ENCODE measurements at places on chromosomes 7 and 10.
A peak's percentile ranks its signal among the peaks of the same experiment; 100 is the strongest.

GRCh38 chr7:148772297-148773089 lies 73.8 kb downstream of the CUL1 start:
- peak; percentile 84 for DNase-seq

GRCh38 chr10:132565516-132566209 lies 28.1 kb downstream of the INPP5A start:
- DNase-seq = no peak

DNA sequence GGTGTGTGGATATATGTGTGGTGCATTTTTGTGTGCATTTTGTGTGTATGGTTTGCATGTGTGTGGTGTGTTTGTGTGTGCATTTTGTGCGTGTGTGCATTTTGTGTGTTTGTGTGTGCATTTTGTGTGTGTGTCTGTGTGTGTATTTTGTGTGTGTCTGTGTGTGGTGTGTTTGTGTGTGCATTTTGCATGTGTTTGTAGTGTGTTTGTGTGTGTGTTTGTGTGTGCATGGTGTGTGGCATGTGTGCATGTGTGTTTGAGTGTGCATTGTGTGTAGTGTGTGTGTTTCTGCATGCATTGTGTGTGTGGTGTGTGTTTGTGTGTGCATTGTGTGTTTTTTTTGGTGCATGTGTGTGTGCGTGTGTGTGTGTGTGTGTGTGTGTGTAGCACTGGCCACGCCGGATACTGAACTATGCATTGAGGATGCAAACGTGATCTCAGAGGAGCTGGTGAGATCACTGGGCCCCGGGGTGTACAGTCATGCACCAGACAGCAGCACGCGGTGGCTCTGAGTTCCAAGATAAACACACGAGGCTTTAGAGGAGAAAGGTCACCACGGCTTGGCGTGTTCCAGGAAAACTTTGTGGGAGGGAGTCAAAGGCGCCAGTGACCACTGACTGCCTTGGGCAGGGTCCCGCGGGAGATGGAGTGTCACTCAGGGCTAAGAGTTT lies 106.6 kb upstream of the SHH start:
- no peak for DNase-seq

GRCh38 chr7:98613601-98614425 lies 3.3 kb upstream of the NPTX2 start:
- DNase-seq = peak; percentile 28

- no peak for DNase-seq
Measured at GRCh38 chr7:16986755-16987154, 105.0 kb upstream of the AGR3 start.

GRCh38 chr7:108028111-108028510 lies 25.1 kb upstream of the LAMB1 start:
- DNase-seq = no peak

DNA sequence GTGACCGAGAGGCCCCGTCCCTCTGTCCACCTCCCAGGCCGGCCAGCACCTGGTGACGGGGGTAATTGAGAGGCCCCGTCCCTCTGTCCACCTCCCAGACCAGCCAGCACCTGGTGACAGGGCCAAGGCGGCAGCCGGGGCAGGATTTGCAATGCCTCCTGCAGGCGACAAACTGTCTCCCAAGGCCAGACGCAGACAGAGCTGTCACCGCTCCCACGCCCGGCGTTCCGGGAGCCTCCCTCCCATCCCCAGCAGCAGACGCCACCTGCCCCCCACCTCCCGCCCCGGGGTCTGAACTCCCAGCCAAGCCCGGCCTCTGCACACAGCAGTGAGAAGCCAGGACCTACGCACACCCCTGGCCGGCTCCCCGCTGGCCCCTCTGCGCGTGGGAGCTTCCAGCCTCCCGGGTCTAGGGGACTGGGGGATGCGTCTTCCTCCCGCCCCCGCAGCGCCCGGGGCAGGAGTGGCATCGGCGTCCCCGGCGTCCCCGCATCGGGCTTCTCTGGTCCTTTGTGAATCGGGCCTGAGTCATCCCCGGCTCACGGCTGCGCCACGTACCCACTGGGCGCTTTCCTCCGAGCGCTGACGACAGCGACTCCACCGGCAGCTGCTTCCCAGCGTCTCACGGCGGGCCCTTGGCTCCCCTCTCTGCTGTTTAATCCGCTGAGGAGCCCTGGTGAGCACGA lies 95.1 kb upstream of the DIP2C start:
- peak; percentile 86 for DNase-seq

DNA sequence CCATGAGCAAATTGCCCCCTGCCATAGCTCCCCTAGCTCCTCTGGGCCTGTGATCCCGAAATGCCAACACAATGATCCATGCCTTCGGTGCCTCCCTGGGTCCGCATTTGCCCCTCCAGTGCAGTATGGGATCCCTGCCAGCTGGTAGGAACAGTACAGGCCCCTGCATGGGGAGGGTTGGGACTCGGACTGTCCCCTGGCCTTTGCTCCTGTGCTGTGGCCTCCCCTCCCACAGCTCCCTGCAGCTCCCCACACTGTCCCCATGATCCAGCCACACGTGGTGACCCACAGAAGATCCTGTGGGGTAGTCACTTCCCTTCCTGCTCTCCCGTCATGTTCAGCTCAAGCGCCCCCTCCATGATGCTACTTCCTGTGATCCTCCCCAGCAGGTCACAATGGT lies 140.3 kb downstream of the MAPK8 start:
- DNase-seq = no peak

DNA sequence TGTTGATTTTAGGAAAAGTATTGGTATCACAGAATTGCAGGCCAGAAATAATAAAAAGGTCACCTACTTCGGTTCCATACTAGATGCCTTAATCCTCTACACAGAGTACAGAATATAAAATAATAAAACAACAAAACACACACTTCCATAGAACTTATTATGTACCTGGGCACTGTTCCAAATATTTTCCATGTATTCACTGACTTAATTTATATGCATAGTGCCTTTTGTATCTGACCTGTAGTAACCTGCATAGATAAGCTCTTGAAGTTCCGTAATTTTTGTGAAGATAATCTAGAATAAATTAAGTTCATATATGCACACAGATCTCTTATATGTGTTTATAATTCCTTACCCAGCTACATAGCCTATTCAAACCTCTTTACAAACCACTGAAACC lies 78.3 kb downstream of the RAPGEF5 start:
- no peak for DNase-seq

GRCh38 chr10:43863859-43864591 lies 215.3 kb upstream of the ZNF32 start:
- DNase-seq = peak; percentile 79

- DNase-seq = peak; percentile 86
Measured at GRCh38 chr10:33291053-33291592, 43.3 kb downstream of the NRP1 start.

GRCh38 chr7:30618961-30619360 lies 24.3 kb downstream of the GARS1 start:
- DNase-seq = no peak

DNA sequence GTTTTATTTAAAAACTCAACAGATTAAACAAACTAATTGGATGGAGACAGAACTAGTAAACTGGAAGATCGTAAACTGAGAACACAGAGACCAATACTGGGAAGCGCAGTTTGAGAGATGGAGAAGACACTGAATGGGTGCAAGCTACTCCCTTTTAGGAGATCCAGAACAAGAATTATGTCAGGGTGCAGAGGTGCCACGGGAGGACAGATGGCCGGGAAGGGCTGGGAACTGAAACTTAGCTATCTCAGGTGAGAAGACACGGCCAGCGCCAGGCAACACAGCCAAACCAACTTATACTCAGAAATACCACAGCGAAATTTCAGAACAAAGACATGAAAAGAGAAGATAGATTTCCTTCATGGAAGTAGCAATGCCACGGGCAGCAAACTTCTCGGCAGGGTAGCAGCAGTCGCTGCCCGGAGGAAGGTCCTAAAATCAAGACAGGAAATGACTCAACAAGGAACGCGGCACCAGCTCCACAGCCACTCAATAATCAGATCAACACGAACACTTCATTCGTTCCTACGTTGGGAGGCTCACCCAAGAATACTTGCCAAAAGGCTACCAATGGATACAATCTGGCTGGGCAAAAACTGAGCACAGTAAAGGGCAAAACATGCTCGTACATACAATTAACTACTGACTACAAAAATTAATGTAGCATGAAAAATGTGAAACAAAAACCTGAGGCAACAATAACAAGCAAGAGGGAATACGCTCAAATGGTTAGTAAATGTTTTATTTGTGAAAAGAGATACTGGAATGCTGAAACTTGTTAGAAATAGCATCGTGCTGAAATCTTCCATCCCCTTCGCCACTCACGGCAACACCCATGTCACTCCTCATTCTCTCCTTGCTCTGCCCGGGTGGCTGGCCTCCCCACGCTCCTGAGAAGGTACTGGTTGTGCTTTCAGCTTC lies 2.2 kb upstream of the LRRC27 start:
- DNase-seq = peak; percentile 71

GRCh38 chr10:86603256-86603655 lies 51.1 kb upstream of the OPN4 start:
- no peak for DNase-seq

DNA sequence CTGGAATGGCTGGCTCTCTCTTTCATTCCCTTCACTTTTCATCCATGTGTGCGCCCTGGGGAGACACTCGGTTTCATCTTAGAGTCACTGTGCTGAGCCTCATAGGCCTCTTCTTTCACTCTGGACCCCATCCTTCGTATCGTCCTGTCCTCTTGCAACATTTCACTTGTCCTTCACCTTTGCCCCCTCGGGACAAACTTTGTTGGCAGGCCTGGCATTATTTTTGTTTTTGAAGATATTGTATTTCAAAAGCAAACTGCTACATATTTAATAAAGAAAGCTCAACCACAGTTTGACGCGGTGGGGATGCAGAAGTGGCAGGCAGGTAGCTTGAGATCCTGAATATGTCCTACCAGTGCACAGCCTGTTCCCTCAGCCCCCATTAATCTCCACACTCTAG lies 36.6 kb downstream of the HIPK2 start:
- no peak for DNase-seq

- DNase-seq = no peak
Measured at GRCh38 chr7:123190109-123190831, 9.5 kb downstream of the SLC13A1 start.

DNA sequence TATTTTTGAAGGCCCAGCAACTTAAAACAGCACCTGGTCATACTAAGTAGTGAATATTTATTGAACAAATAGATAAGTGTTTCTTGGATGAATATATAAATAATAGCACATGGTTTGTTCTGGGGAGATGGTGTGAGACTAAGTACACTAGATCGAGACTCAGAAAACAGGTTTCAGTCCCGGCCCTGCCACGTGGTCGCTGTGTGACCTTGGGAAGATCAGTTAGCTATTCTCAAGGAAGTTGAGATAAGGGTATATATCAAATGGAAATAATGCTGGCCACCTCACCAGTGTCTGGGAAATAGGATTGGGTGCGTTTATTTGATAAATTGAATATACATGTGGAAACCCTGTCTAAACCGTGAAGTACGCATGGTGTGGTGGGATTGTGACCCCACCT lies 354.6 kb downstream of the SDK1 start:
- DNase-seq = no peak
